Foreskin melanocyte (primary cell): ENCODE measurements at places on chromosomes 6 and 20.

GRCh38 chr20:54649511-54649962 lies 174.1 kb downstream of the DOK5 start:
- peak; percentile 69 for DNase-seq

DNA sequence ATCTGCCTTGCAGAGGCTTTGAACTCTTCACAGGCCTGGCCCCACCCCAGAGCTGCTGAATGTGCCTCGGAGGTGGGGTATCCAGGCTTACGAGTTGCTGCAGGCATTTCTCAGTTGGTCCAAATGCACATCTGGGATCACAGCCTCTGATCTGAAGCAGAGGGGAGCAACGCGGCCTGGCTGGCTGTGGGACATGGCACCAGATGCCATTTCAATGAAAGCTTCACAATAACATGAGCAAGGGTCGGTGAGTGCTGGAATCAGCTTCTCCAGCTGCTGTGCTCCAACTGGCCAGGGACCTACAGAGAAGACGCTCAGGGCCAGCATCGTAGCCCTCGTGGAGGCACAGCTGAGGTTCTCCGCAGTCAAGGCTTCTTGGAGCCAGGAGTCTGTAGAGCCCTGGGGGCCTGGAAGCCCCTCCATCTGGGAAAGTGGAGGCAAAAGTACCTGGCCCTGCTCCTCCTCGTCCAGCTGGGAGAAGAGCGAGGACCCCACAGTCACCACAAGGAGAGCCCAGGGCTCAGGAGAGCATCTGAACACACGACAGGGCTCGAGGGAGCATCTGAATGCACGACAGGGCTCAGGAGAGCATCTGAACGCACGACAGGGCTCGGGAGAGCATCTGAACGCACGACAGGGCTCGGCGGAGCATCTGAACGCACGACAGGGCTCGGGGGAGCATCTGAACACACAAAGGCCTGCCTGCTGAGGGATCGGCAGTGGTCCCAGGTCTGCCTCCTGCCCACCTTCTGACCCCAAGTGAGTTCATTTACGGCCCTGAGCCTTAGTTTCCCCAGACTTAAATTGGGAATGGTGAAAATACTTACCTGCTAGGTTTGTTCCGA lies 165.2 kb downstream of the DLL1 start:
- DNase-seq = no peak

- peak; percentile 50 for DNase-seq
These were observed at the start of gene PHACTR2 for GRCh38 chr6:143677891-143678791. TSS of gene PHACTR2 (plus strand) at chr6:143677965. CDS start at chr6:143678164, 199 bp downstream.

GRCh38 chr6:1524040-1524480 lies 85.7 kb upstream of the FOXC1 start:
- no peak for DNase-seq

DNA sequence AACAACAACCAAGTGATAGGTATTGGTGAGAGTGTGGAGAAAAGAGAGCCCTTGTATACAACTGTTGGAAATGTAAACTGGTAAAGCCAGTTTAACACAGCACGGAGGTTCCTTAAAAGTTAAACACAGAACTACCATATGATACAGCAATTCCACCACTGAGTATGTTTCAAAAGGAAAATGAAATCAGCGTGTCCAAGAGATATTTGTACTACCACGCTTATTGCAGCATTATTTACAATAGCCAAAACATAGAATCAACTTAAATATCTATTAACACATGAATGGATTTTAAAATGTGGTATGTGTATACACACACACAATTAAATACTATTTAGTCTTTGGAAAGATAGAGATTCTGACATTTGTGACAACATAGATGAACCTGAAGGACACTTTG lies 1.1 kb downstream of the PTCHD4 start:
- no peak for DNase-seq

GRCh38 chr6:36682328-36683144 lies 4.0 kb downstream of the CDKN1A start:
- DNase-seq = no peak

DNA sequence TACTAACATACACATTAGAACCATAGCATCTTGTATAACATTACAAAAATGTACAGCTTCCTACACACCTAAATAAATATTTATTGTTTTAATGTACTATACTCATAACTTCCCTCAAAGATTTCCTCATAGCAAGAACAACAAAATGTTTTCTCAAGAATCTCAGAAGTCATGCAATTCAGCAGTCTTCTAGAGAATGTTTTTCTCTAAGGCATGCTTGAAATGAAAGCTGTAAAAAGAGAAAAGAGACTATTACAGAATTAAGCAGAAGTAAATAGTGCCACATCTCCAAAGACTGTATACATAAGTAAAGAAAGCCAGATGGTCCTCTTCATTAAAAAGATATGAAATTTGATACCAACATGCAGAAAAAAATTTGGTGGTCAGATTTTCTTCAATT lies 672.2 kb downstream of the EPM2A start:
- no peak for DNase-seq

GRCh38 chr20:59903621-59904020 lies 29.8 kb downstream of the SYCP2 start:
- DNase-seq = no peak

DNA sequence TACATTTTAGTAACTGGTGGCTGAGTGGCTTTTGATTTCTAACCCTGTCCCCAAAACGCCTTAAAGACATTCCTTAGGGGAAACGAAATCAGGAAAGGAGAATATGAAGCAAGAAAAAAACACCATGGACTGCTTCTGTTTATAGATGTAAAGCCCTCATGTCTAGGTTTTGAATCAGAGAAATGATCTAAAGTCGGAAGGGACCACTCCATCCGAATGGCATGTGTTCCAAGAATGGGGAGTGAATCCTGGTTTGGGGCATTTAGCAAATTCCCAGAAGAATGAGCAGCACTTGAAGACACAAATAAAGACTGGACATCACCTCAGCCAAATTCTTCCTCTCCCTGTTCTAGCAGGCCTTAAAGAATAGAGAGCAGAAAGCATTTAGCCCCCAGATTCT lies 65.6 kb downstream of the CAP2 start:
- no peak for DNase-seq

DNA sequence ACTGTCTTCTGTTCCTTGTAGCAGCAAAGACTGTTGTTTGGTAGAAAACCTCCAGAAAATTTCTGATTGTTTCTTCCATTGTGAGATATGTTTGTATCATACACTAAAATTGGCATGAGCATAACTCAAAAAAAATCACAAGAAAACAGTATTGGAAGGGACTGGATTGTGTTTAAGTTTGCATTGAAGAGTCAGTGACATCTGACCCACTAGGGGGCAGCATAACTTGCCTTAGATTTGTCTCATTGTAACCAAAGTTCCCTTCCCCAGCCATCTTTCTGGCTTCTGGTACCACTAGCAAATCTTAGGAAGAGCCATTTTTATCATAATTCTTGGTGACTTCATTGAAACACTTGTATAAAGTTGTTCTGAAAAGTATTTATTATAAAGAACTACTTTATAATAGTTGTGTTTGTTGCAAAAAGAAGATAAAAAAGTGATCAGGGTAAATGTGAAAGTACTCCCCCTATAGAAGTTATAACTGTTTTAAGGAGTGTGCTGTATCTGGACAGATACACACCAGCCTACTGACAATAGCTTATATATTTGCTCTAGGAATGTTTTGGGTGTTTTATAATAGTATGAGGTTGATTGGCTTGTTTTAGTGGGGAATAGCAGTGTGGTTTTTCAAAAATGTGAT lies 7.7 kb downstream of the CSTF1 start:
- DNase-seq = peak; percentile 56

GRCh38 chr20:23626040-23626620 lies 11.6 kb downstream of the CST3 start:
- no peak for DNase-seq
